ENCODE measurements at places on chromosomes 4 and X. TPM values are rescaled to one million over a fixed set of nuclear protein-coding genes. Genes with fewer than 3 reads are reported as not detected.

Gene SSX2B
- not detected for total RNA-seq

Gene GAGE12F
- total RNA-seq: not detected

Gene TSPAN6
- total RNA-seq: not detected

Gene NR3C2
- total RNA-seq: 2.2 TPM

Gene GATA1
- not detected for total RNA-seq

Gene IGFBP7
- total RNA-seq: 0.35 TPM

Gene SSX2
- total RNA-seq: not detected

Gene KLB
- not detected for total RNA-seq

Gene GAGE2A
- not detected for total RNA-seq

Gene DIPK2B
- not detected for total RNA-seq

Gene GSX2
- not detected for total RNA-seq

Gene TXLNG
- total RNA-seq: 10.2 TPM

Gene SPP1
- total RNA-seq: not detected

Gene L1CAM
- total RNA-seq: 3.6 TPM

Gene PABPC1L2A
- not detected for total RNA-seq

Gene RASL11B
- 0.15 TPM for total RNA-seq

Measured in activated CD8-positive, alpha-beta memory T cell treated with anti-CD3 and anti-CD28 coated beads, Interleukin-2, amount 10 ng/mL, durations not matched to agents 7 days and 5 days (primary cell).